ENCODE measurements at places on chromosomes 11 and 22.

- DNase-seq: no peak
These were observed 21.6 kb upstream of the CSNK1E start for GRCh38 chr22:38338772-38339379.

DNA sequence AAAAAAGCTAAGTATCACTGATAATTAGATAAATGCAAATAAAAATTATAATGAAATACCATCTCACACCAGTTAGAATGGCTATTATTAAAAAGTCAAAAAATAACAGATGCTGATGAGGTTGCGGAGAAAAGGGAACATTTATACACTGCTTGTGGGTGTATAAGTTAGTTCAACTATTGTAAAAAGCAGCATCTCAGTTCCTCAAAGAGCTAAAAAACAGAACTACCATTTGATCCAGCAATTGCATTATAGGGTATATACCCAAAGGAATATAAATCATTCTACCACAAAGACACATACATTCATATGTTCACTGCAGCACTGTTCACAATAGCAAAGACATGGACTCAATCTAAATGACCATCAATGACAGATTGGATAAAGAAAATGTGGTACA, 120.3 kb upstream of the ZBED5 start:
- DNase-seq: no peak

GRCh38 chr11:255176-255575, 18.4 kb downstream of the PSMD13 start:
- no peak for DNase-seq

GRCh38 chr22:28500006-28500405, 179.6 kb downstream of the TTC28 start:
- DNase-seq: no peak

DNA sequence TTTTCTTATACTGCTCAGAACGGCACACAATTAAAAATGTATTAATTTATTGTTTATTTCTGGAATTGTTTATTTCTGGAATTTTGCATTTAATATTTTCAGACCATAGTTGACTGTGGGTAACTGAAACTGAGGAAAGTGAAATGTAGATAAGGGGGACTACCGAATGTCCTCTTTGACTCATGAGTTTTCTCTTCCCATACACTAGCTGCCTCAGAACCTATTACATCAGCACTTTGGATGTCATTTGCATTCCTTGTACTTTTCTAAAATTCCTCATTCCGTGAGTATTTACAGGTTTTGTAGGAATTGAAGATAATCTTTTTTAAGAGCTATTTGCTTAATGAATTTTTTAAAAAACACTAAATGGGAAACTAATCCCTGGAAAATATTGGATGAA, 29.8 kb downstream of the ZC3H12C start:
- no peak for DNase-seq

DNA sequence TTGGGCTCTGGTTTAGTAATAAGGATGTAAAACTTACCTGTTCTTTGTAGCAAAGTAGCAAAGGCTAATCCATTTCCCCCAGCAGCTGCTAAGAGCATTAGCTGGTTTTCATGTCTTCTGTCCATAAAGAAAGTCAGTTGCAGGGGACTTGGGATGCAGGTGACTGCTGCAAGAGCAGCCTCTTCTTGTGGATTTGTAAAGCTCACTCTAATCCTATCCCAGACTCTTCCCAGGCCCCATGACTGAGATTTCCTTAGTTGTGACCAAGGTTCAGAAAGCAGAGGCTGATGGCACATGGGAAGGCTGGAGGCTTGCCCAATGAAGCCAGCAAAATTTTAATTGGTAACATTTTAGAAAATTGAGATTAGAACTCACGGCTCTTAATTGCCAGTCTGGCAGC, 94.4 kb upstream of the HORMAD2 start:
- DNase-seq: no peak
